ENCODE measurements at places on chromosomes 5 and 9.
A peak's percentile ranks its signal among the peaks of the same experiment; 100 is the strongest.

DNA sequence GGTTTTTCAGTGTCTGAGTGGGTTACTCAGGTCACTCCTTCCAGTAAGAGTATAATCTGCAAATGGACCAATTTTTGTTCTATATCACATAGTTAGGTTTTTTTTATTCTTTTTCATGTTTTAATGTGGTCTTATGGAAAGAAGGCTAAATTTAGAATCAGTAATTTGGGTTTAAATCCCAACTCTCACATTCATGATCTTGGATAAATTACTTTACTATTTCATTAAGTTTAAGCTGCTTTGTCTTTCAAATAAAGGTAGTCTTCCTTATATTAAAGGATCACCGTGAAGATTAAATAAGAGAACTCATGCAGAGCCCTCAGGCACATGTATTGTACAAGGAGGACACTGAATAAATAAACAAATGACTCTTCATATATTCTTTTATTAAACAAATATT lies 234.7 kb downstream of the SGCD start:
- no peak for DNase-seq

DNA sequence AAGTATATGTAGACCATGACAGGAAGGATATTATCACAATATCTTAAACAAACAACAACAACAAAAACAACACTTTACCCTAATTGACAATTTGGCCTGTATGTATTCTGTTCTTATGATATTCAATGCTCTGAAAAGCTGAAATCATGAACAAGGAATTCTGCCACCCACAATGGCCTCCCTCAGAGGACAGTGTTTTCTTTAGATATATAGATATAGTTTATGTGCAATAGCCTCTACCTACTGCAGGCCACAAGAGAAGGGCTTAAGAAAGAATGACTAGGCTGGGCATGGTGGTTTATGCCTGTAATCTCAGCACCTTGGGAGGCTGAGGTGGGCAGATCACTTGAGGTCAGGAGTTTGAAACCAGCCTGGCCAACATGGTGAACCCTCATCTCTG lies 104.8 kb downstream of the STARD4 start:
- no peak for DNase-seq

DNA sequence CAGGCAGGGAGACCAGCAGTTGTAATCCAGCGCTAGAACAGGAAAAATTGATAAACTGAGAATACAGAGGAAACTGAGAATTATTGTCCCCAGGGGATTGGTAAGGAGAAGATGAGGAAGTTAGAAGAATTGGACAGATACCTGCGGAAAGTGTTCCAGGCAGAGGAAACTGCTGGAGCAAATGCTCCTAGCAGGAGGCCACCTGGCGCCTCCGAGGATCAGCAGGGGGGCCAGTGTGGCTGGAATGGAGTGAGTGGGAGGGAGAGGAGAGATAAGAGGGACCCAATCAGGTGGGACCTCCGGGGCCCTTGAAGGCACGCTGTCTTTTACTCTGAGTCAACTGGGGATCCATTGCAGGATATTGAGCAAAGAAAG lies 695 bp upstream of the ANXA6 start:
- DNase-seq = no peak

DNA sequence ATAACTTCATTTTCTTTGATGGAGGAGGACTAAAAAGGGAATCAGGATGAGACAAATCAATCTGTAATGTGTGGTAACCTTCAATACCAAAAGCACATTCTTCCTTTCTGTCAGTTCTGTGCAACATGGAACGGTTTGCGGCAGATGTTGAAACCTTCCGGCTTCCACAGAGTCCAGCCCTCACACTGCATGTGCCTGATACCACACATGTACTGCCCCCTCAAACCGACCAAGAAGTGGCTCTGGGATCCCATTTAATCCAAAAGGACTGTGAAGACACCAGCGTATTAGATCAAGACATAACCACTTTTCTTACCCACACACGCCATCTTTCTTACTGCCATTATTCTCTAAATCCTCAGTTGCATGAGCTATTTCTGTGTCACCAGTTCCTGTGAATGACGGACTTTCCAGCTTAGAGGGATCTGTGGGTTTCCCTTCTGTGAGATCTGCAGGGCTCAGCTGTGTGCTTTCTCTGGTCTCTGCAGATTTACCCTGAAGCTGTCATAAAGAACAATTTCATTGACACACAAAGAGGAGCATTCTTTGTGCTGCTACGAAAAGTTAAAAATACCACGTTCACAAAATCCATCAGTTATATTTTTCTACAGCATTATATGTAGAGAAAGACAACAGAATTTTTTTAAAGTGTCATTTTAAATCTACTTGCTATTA lies 25.8 kb downstream of the NSUN2 start:
- no peak for DNase-seq

- DNase-seq = no peak
These were observed 1632.8 kb downstream of the MAT2B start for GRCh38 chr5:165138236-165138635.

- peak; percentile 69 for DNase-seq
These were observed 48.9 kb downstream of the DAB2IP start for GRCh38 chr9:121700165-121700831.

All from aorta (tissue), 5 donors.